Right renal cortex interstitium (tissue), 3 donors: ENCODE measurements at places on chromosomes 11 and 22. TPM values are rescaled to one million over a fixed set of nuclear protein-coding genes. Genes with fewer than 3 reads are reported as not detected.

Gene ZNF214
- 13.9 TPM for polyA plus RNA-seq

Gene MRGPRE
- polyA plus RNA-seq, result not detected

DNA sequence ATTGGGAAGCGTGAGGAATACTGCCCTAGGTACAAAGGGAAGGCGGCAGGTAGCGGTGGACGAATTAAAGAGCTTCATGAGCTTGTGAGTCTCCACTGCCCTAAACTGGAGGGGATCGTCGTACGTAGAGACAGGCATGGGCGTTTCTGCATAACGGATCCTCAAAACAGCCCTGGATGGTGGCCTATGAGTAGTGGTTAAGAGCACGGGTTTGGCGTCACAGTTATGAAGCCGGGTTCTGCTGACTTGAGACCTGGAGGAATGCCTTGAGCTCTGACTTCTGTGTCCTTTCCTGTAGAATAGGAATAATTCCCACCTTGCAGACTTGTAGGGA, 335 bp downstream of the TMEM138 start:
- DNase-seq, result no peak

DNA sequence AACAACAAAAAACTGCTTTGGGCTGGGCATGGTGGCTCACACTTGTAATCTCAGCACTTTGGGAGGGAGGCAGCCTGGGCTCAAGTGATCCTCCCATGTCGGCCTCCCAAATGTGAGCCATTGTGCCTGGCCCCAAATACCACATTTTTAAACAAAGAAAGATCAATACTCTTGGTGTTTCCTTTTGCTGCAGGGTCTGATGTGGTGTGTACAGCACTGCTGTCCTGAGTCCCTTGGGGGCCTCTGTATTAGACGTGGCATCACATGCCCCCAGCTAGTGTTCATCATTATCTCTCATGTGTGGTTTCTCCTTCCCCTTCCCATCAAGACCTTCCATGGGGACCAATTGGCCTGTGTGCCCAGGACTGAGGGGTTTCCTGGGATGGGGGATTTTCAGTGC, 20.5 kb upstream of the XBP1 start:
- no peak for DNase-seq

DNA sequence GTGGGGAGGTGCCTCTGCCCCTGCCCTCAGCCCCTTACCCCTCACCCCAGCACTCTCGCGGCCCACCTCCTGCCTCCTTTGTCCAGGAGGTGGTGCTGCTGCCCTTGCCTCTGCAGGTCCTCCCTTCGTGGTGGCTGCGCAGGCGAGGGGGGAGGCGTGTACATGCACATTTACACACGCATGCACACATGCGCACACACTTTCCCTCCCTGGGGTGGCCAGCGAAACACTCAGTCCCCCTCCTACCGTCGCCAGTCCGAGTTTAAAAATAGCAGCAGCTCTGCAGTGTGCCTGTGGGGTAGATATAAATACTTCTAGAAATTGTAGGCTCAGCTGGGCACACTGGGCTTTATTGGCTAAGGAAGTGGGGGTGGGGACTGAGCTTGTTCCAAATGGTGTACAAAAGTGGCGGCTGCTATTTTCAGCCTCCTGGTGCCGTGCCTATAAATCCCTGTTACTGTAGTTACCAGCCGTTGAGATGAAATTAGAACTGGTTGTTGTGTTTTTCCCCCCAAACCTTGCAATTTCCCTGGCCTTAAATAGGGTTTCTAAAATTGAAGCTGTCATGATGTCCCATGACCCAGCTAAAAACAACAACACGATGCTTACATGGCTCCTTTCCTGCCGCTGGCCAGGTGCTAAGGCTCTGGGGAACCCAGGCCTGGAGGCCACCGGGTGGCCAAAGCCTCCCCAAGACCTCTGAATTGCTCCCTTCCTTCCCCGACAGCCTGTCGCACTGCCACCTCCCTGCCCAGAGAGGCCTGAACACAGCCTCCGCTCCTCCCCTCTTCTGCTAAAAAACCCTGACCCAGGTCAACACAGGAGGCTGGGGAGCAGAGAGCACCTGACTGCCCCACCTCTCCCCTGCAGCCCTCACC, 12.4 kb downstream of the PICK1 start:
- DNase-seq, result no peak
